ENCODE measurements at places on chromosomes 12 and 14. TPM values are rescaled to one million over a fixed set of nuclear protein-coding genes. Genes with fewer than 3 reads are reported as not detected.

DNA sequence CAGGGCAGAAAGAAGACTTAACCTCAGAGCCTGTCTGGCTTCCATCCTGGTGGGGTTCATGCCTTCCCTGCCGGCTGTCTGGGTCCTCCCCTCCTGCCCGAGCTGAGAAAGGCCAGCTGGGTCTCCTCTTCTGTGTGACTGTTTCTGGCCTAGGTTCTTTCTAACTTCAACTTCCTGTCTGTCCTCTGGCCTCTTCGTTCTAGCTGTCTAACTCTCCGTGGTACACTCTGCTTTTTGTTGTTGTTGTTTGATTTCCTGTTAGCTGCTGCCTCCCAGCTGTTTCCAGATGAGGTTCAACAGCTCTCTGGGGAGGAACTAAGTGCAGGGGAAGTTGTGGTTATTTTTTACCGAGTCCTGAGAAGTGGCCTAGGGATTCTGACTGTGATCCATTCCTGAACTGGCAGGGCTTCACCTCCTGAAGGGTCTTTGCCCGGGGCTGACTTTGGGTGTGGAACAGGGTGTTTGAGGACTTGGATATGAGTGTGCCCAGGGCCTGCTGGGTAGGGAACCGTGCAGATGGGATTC lies 3.2 kb downstream of the MLXIP start:
- no peak for DNase-seq
- H3K4me1 ChIP-seq = peaks cover 89% of the 10 kb centered on the region
- H3K27me3 ChIP-seq = no peaks in the 10 kb centered on the region
- H3K36me3 ChIP-seq = peaks cover 7% of the 10 kb centered on the region
- H3K27ac ChIP-seq = peak overlapping the region; percentile 83
- peak overlapping the region; percentile 83 for H3K4me3 ChIP-seq

ETV6 gene
- 22.8 TPM for total RNA-seq

DNA sequence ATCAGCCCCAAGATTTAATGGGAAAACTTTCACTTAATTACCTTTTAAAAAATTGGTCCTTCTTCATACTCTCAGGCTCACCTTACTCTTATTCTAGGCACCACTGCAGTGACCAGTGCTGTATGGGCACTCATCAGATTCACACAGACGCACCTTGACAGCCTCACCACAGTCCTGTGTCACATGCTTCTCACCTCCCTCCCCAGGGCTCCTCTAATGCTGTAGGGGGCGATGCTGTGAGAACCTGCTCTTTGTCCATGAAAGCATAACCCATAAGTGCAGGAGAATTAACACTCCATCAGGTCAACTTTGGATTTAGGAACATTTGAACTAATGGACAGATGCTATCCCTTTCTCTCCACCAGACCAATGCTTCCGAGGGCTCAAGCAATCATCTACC lies 13.9 kb upstream of the PPP4R3A start:
- DNase-seq = no peak
- H3K36me3 ChIP-seq = no peaks in the 10 kb centered on the region
- H3K27ac ChIP-seq = no peak overlapping the region
- no peaks in the 10 kb centered on the region for H3K4me1 ChIP-seq
- no peaks in the 10 kb centered on the region for H3K27me3 ChIP-seq

DNA sequence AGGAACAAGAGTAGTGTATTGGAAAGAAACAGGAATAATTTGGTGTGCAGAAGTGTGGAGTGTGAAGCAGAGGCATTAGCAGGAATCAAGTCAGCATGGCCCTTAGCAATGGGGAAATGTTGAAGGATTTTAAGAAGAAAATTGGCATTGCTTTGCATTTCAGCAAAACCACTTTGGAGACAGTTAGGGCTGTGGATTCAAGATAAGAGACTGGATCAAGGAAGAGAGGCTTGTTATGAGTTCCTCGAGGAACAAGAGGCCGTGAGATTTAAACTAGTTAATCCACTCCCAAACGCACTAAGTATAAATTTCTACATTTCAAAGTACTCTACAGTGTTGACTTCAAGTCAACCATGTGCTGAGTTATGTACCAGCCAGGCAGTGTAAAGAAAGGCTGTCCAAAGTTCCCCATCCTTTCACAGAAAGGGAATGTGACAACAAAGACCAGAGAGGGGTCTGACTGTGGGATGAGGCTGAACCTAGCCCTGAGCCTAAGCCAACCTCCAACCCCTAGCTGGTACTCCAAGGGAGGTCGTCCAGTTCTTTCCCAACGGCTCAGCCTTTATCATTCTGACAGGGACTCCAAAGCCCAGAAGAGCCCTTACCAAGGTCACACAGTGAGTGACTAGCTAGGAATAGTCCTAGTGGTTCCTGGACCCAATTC lies 91.2 kb upstream of the BMP4 start:
- no peak overlapping the region for H3K4me3 ChIP-seq
- H3K4me1 ChIP-seq = no peaks in the 10 kb centered on the region
- no peaks in the 10 kb centered on the region for H3K36me3 ChIP-seq
- H3K27me3 ChIP-seq = no peaks in the 10 kb centered on the region
- no peak for DNase-seq
- no peak overlapping the region for H3K27ac ChIP-seq

EML5 gene
- total RNA-seq = 3.7 TPM

GRCh38 chr12:124078800-124079199 lies 105.8 kb downstream of the ZNF664 start:
- no peak for DNase-seq
- H3K4me1 ChIP-seq = no peaks in the 10 kb centered on the region
- H3K36me3 ChIP-seq = no peaks in the 10 kb centered on the region
- no peaks in the 10 kb centered on the region for H3K27me3 ChIP-seq
- no peak overlapping the region for H3K4me3 ChIP-seq

Data from esophagus muscularis mucosa (tissue), 4 donors.